ENCODE measurements at places on chromosomes 6 and 20.
A peak's percentile ranks its signal among the peaks of the same experiment; 100 is the strongest.

DNA sequence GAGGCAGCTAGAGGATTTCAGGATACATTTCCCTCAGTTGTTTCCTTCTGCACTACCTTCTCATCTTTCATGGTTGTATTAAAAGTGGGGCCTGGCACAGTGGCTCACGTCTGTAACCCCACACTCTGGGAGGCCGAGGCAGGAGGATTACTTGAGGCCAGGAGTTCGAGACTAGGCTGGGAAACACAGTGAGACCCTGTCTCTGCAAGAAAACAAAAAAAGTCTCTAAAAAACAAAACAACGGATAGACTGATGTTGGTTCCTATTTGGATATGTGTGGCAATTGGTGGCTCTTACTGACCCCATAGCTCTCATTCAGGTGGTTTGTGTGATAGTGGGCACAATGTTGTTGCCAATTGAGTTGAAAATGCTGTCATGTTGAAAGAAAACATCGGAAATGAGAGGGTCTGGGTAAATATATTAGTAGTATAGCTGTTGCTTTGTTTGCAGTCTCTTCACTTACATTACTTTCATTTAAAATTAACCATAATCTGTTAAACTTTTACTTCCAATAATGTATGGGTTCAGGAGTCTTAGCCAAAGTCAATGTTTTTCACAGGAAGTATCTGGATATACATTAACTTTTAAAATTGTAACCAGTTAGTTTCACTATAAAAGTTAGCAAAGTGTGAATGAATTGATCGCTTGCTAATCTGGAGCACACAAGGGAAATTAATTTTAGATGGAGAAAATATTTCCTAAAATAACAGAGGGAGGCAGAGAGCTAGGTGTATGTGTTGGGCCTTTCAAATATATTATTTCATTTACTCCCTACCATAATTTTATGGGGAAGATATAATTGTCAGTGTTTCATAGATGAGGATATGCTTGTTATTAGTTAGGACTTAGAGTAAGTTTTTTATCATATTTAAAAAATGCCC, 31.1 kb downstream of the UTRN start:
- DNase-seq: no peak

- no peak for DNase-seq
Measured at GRCh38 chr6:25576919-25577318, 75.1 kb upstream of the SCGN start.

- DNase-seq: no peak
Measured at GRCh38 chr20:1265226-1265915, 723 bp upstream of the SNPH start.

DNA sequence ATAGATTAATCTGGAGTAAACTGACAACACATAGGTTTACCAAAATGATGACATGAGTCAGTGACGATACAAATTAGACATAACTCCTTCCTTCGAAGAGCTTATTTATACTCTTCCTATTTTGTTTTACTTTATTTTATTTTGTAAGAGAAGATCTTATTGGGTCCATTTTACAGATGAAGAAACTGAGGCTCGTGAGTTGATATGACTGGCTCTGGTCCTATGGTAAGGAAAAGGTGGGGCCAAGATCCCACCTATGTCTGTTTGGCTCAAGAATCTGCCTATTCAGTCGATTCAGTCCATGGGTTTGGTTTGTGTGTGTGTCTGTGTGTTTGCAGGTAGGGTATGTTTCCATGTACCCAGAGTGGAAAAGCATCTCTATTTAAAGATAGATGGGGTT, 8.4 kb upstream of the R3HDML start:
- no peak for DNase-seq

DNA sequence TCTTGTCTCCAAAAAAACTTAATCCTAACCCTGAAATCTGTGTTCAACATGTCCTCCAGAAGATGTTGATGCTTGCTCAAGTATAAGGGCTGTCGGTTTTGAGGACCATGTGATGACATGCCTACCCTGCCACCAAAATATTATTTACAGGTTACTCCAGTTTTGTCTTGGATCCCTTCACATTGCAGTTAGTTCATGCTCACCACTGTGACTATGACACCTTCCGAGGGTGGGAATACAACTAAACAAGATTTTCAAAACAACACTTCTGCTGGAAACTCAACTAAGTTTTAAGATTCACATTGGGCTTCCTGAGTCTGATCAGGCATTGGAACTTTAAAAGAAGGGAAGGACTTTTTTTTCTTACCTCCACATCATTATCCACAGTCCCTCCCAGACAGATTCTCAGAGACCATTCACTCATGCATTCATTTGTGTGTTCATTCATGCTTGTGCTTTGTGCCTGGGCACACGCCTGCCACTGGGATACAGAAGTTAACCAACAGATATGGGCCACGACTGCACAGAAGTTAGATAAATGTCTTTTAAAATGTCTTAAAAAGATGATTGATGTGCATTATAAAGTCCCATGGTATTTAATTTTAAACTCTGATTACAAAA, 118.7 kb upstream of the GJE1 start:
- DNase-seq: no peak

GRCh38 chr6:51949526-51949925, 137.9 kb downstream of the PKHD1 start:
- DNase-seq: no peak

DNA sequence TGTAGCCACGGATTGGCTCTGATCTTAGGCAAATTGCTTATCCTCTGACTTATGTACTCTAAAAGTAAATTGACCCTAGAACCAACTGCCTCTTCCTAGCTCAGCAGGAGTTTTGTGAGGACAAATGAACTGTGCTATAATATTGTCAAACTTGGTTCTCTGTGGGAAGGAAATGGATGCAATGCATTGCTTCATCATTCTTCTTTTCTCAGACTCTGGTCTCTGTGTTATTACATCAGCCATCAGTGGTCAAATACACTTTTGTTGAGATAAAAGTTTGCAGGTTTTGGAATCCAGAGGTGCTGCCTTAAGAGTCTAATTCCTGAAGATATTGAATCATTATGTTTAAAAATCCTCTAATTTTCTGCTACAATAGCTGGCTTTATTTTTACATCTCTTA, 64.9 kb downstream of the SLC24A3 start:
- DNase-seq: no peak

GRCh38 chr20:55116598-55116997, 641.2 kb downstream of the DOK5 start:
- no peak for DNase-seq

GRCh38 chr20:58749979-58750378, 57.4 kb downstream of the NPEPL1 start:
- no peak for DNase-seq

DNA sequence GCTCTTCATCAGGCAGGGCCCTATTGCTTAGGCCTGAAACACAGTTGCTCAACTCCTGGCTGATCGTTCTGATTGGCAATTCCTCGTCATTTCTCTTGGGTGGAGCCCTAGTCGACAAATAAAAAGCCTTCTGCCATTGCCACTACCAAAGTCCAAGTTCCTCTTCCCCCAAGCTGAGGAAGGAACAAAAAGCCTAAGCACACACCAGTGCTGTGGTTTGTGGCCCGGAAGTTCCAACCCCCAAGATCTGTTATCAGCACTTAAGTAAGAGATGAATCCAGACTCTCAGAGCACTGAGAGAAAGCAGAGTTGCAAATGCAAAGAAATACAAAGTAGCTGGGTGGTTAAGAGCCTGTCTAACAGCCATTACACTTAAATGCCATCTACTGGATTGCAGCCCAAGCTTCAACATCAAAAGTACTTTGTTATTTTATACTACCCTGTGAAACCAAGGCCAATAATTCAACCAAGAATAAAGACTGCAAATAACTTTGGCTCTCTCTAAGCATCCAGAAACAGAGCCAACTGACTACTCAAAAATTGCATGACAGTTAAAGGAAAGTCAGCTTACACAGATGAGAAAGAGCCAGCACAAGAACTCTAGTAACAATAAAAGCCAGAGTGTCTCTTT, 1024.0 kb downstream of the GRIK2 start:
- DNase-seq: no peak

DNA sequence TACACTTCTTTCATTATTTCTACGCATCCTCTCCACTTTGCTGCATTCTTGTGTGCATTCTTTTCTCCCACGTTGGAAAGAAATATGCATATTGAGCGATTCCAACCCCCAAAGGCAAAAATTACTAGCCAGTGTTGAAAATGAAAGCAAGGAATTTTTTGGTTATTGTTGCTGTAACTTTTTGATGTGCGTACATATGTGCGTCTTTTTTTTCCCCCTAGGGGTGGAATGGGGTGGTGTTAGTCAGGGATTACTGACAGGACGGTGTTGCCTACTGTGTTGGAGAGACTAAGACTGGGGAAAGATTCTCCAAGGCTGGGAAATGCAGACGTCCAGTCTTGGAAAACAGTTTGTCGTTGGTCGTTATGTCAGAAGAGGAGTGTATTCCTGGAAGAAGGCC, 44.2 kb upstream of the ESR1 start:
- DNase-seq: peak; percentile 60

DNA sequence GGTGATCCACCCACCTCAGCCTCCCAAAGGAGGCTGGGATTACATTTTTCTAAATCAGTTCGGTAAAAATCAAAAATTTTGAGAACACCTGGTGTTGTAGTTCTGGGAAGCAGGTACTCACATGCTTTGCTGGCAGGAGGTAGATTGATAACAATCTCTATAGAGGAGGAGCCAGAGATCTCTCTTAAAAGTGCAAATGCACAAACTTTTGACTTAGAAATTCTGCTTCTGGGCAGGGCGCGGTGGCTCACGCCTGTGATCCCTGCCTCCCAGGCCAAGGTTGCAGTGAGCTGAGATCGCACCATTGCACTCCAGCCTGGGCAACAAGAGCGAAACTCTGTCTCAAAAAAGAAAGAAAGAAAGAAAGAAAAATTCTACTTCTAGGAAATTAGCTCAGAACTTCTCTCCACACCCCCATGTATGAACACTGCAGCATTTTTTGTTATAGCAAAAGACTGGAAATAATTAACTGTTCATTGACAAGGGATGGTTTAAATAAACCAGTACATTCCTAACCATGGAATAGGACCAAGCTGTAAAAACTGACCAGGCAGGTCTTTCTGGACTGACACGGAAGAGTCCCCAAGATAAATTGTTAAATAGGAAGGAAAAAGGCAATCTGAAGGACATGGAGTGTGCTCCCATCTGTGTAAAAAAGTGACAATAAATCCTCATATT, 14.4 kb upstream of the TRIB3 start:
- DNase-seq: no peak

GRCh38 chr6:137031122-137031521, 13.6 kb downstream of the IL20RA start:
- DNase-seq: no peak

DNA sequence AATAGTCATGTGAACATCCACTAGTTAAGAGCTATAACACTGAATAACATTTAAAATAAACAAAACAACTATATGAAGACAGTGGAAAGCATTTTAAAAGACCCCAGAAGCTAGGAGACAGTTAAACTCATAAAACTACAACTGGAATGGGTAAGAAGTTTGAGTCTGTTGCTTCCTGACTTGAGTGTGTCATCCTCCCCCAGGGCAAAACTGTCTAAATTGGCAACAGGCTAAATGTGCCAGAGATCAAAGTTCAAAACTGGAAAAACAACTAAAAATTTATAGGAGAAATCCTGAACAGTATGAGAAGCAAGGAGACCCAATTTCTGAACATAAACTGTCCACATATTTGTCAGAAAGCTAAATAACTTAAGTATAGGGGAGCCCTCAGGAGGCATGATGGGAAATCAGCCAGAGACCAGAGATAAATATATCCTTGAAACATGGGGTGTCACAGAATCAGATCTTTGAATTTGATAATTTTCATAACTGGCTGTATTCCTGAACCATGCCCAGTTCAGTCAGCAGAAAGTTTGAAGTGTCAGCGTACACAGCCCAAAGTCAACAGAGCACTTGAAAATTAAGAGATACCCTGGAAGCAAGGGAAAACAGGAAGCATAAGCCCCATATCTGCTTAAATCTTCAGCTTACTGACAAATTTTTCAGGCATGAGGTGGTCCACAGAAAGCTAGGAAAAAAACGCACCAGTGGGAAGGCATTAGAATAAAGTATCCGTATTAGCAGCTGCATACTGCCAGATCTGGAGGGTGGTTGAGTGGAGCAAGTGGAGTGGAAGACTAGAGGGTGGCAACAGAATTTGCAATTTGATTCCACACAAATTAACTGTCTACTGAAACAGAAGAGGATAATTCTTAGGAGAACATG, 516.1 kb upstream of the MAN1A1 start:
- DNase-seq: no peak

GRCh38 chr6:35694462-35694861, 5.7 kb upstream of the FKBP5 start:
- DNase-seq: no peak

DNA sequence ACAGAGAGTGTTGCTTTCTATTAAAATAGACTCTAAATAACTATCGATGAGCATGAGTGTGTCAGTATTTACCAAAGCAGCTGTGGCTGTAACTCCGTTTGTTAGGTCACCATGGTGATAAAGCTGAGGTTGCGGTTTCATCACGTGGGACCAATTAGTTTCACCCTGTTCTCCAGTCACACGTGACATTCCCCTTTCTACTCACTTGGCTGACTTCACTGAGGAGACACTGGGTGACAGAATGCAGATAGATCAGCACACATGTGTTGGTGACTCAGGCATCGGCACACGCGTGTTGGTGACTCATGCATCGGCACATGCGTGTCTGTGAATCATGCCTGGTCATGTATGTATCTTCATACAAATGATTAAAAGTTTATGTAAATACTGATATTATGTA, 285.4 kb downstream of the THBS2 start:
- DNase-seq: no peak

DNA sequence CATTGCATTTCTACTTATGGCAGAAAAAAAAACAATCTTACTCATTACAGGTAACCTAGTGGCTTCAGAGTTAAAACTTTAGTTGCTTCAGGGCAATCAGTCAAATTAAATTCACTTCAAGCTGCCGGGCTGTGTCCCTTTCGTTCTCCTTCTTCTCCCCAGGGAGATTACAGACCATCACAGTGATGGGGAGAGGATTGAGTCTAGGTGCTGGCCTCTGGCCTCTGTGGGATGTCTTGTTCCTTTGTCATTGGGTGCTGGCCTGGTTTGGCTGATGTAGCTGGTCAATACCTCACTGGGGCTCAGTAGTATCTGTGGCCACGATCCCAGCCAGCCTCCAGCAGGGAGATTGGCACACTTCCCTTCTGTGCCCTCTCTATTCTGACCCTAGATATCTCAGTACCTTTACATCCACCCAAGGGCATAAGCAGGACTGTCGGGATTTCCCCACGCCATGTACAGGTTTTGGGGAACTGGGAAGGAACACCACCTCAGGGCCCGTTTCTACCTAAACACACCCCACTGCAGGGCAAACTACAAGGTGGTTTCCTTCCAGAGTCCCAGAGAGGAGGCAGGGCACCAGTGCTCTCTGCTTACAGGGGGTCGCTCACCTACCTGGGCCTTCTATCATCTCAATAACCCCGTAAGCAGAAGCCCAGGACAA, 15.4 kb downstream of the FYN start:
- no peak for DNase-seq
